Endothelial cell of umbilical vein (primary cell): ENCODE measurements at places on chromosomes 4 and X. TPM values are rescaled to one million over a fixed set of nuclear protein-coding genes. Genes with fewer than 3 reads are reported as not detected.

- no peak for DNase-seq
Observed at GRCh38 chrX:41302370-41302769, 31.6 kb upstream of the DDX3X start.

- DNase-seq = no peak
Observed at GRCh38 chr4:123485601-123486000, 89.0 kb downstream of the SPRY1 start.

- peak; percentile 7 for DNase-seq
Observed at GRCh38 chrX:43964936-43965335, 8.3 kb downstream of the NDP start.

Gene ARMCX4
- 17.6 and 19.9 TPM in 2 replicates for total RNA-seq
